ENCODE measurements at places on chromosomes 4 and X. TPM values are rescaled to one million over a fixed set of nuclear protein-coding genes. Genes with fewer than 3 reads are reported as not detected.

GC gene
- total RNA-seq: not detected

SPANXC gene
- not detected for total RNA-seq

DAPP1 gene
- 1.6 TPM for total RNA-seq

TRAM1L1 gene
- 24.5 TPM for total RNA-seq

HTR2C gene
- 27.9 TPM for total RNA-seq

LIMCH1 gene
- total RNA-seq: 48.4 TPM
